ENCODE measurements at places on chromosomes 5 and 9.

- peaks cover 38% of the 10 kb centered on the region for H3K4me1 ChIP-seq
- H3K27me3 ChIP-seq = no peaks in the 10 kb centered on the region
- peak; percentile 29 for DNase-seq
- H3K36me3 ChIP-seq = no peaks in the 10 kb centered on the region
- no peak overlapping the region for H3K4me3 ChIP-seq
Observed at GRCh38 chr9:128007566-128008138, 26.9 kb upstream of the EEIG1 start.

- no peak overlapping the region for H3K27ac ChIP-seq
- peaks cover 64% of the 10 kb centered on the region for H3K27me3 ChIP-seq
- no peaks in the 10 kb centered on the region for H3K4me1 ChIP-seq
Observed at GRCh38 chr9:124122321-124122720, 110.8 kb downstream of the LHX2 start.

DNA sequence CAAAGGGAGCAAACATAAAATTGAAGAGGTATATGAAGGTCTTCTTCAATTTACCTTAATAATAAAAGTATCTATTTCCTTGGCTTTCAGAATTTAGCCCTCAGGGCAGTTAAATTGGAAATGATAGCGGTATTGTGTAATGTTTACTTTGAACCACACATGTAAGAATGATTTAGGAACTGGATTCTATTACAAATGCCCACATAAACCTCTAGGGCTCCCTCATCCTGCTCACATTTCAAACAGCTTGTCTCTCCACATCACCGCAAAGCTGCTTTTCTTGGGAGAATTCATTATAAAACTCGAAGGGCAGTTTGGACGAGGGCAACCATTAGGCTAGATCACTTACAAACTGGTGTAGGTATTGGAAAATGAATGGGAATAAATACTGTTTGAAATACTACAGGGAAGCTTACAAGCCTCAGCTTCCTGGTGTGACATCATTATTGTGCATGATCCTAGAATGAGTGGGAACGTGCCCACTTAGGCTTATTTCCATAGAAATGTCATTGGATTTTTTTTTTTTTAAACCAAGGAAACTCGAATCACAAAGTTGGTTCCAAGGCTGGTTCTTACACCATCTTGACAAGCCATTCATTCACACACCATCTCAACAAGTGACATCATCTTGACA lies 47.3 kb downstream of the MTRR start:
- DNase-seq = no peak
- no peak overlapping the region for H3K4me3 ChIP-seq
- H3K27ac ChIP-seq = no peak overlapping the region
- no peaks in the 10 kb centered on the region for H3K4me1 ChIP-seq
- H3K27me3 ChIP-seq = peaks cover 6% of the 10 kb centered on the region
- peaks cover 3% of the 10 kb centered on the region for H3K36me3 ChIP-seq

DNA sequence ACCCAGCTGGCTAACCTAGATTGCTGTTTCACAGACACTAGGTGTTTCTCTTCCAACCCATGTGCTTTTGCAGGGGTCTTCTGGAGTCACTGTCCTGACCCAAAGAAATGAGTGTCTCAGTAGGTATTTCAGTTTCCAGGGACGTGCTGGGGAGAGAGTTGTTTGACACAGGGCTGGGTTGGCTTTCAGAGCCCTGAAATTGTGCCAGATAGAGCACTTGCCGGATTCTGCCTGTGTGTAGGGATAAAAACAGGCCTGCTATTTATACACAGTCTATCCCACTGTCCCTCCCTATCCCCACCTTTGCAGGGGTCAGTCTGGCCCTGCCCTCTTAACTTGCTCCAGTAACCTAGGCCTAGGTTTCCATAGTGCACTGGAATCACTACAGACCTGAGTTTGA lies 957 bp upstream of the HBEGF start:
- no peaks in the 10 kb centered on the region for H3K27me3 ChIP-seq
- no peak for DNase-seq
- H3K4me1 ChIP-seq = peaks cover 64% of the 10 kb centered on the region
- peak overlapping the region; percentile 92 for H3K27ac ChIP-seq
- peak overlapping the region; percentile 75 for H3K4me3 ChIP-seq

GRCh38 chr5:55454282-55454681 lies 80.5 kb downstream of the PLPP1 start:
- H3K4me3 ChIP-seq = no peak overlapping the region
- H3K4me1 ChIP-seq = peaks cover 75% of the 10 kb centered on the region
- DNase-seq = no peak
- H3K36me3 ChIP-seq = peaks cover 4% of the 10 kb centered on the region
- H3K27ac ChIP-seq = peak overlapping the region; percentile 35

GRCh38 chr5:109907731-109908130 lies 218.0 kb downstream of the MAN2A1 start:
- peak overlapping the region; percentile 41 for H3K27ac ChIP-seq
- H3K4me3 ChIP-seq = no peak overlapping the region
- H3K36me3 ChIP-seq = no peaks in the 10 kb centered on the region
- no peaks in the 10 kb centered on the region for H3K4me1 ChIP-seq

DNA sequence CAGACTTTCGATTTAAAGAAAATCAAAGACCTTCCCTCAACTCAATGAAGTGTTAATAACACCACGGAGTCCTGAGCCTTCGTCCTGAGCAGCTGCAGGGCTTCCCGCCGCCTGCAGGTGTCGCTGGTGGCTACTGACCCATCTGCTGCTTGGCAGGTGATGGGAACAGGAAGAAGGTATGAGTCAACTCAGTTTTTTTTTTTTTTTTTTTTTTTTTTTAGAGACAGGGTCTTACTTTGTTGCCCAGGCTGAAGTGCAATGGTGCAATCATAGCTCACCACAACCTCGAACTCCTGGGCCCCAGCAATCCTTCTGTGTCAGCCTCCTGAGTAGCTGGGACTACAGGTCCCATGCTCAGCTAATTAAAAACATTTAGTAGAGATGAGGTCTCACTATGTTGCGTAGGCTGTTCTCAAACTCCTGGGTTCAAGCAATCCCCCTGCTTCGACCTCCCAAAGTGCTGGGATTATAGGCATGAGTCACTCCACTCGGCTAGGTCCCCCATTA lies 185.7 kb upstream of the IL12B start:
- peak; percentile 43 for DNase-seq
- H3K27ac ChIP-seq = no peak overlapping the region
- H3K27me3 ChIP-seq = no peaks in the 10 kb centered on the region
- H3K4me1 ChIP-seq = peaks cover 3% of the 10 kb centered on the region

- no peak overlapping the region for H3K27ac ChIP-seq
- H3K36me3 ChIP-seq = no peaks in the 10 kb centered on the region
- no peak for DNase-seq
Observed at GRCh38 chr9:108443019-108443633, 412.7 kb downstream of the ACTL7B start.

GRCh38 chr9:12906646-12907045 lies 131.8 kb downstream of the LURAP1L start:
- DNase-seq = no peak
- H3K27me3 ChIP-seq = no peaks in the 10 kb centered on the region
- H3K27ac ChIP-seq = no peak overlapping the region
- no peaks in the 10 kb centered on the region for H3K36me3 ChIP-seq
- no peak overlapping the region for H3K4me3 ChIP-seq
- no peaks in the 10 kb centered on the region for H3K4me1 ChIP-seq
